ENCODE measurements at places on chromosomes 12 and 14. TPM values are rescaled to one million over a fixed set of nuclear protein-coding genes. Genes with fewer than 3 reads are reported as not detected.

Gene R3HDM2
- 55.8 TPM for total RNA-seq

- no peak for DNase-seq
Measured at GRCh38 chr12:108419949-108420348, 80.8 kb upstream of the CMKLR1 start.

- DNase-seq: no peak
Measured at GRCh38 chr12:54053003-54053750, 458 bp upstream of the HOXC4 start.

GRCh38 chr12:1553987-1554982 is 40.1 kb downstream of the FBXL14 start:
- DNase-seq: no peak

DNA sequence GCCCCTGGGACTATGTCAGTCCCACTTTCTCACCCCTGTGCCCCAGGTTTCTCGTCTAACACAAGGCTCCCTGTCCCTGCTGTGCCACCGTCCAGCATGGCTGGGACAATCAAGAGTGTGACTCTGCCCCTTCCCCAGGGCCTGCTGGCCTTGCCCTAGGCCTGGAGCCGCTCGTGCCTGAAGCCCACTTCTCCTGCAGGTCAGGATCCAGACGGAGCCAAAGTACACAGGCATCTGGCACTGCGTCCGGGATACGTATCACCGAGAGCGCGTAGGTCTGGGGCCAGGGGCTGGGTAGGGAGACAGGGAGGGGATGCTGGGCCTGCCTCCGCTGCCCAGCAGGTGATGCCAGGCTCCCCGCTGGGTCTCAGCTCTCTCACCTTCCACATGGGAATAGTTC is 2.8 kb downstream of the SLC25A47 start:
- no peak for DNase-seq
